ENCODE measurements at places on chromosomes 13 and 19.

DNA sequence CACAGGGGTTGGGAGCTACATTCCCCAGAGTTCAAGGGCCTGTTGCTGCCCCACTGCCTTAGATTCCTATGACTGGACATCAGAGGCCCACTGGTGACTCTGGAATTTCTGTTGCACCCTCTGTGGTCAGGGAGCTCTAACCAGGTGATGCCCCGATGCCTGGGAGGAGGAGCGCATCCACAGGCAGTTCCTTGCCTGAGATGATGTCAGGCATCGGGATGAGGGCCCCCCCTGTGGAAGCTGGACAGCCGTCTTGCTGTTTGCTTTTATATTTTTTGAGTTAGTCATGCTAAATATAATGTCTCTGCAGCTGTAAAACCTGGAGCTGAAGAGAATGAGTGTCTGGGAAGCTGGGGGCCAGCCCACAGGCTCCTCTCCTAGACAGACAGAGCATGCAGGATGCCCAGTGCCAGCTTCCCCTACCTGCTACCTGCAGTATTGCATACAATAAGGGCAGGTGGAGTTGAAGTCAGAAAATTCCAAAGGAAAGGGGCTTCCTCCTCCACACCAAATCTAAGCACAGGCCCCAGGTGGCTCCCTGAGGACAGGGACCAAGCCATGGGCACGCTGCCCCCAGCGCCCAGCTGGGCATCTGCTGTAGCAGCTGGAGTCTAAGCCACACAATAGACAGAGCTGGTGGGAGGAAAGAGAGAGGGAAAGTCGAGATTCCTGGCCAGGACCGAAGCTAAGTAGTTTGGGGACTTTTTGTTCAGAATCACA lies 16.2 kb downstream of the COL4A2 start:
- peak; percentile 98 for DNase-seq

DNA sequence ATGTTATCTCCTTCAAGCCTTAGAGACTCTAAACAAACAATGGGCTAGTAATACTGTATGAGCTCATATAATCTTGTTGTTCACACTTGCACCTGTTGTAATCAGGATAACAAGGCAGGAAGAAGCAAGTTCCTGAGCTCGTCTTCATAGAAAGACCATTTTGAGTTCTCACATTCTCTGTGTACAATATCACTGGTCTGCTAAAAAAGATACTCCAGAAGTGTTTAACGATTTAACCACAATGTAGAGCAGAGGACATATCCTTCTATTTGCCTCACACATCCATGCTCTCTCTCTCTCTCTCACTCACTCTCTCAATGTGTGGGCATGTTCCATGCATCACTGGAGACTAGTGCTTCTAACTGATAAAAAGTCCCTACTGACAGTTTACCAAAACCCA lies 122.9 kb downstream of the MIPEP start:
- no peak for DNase-seq

DNA sequence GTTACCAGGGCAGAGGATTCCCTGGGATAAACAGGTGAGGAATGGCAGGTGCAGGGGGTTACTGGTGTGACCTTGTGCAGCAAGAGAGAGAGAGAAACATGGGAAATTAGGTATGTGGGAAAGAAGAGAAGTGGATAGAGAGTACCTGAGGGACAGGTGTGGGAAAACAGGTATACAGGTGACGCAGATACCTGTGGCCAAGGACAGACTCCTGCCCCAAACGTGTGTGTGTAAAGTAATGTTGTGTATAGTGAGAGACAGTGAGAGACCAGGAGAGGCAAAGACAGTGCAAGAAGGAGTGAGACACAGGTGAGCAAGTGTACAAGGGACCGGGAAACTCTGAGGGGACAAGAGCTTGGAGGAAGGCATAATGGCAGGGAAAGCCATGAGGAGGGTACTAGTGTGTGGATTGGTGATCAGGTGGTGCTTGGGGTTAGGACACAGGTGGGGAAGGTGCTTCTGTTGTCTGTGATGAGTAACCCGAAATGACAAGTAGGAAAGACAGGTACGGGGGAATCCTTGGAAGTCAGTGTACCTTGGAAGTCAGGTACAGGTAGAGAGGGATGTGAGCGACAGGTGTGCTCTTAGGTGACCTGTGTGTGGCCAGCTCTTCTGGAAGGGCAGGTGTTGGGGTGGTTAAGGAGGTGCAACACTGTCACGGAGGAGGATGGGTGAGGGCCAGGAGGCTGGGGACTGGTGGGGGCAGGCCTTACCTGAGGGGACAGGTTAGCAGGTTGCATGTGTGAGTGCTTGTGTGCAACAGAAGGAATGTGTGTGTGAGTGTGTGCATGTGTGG lies 2.8 kb downstream of the ERFL start:
- DNase-seq, result no peak

GRCh38 chr13:25178070-25178469 lies 6.0 kb upstream of the AMER2 start:
- DNase-seq, result no peak

DNA sequence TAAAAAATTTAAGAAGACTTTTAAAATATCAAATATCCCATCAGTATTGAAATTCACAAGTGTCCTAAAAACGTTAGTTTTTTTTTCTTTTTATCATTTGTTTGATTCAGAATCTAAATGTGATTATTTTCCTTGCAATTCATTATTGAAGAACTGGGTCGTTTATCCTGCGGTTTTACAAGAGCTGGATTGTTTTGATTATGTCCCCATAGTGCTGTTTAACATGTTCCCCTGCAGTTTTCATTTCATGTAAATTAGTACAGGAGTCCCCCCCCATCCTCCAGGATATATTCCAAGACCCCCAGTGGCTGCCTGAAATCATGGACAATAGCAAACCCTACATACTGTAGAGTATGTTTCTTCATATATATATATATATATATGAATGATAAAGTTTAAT lies 105.7 kb downstream of the KCTD15 start:
- DNase-seq, result no peak

DNA sequence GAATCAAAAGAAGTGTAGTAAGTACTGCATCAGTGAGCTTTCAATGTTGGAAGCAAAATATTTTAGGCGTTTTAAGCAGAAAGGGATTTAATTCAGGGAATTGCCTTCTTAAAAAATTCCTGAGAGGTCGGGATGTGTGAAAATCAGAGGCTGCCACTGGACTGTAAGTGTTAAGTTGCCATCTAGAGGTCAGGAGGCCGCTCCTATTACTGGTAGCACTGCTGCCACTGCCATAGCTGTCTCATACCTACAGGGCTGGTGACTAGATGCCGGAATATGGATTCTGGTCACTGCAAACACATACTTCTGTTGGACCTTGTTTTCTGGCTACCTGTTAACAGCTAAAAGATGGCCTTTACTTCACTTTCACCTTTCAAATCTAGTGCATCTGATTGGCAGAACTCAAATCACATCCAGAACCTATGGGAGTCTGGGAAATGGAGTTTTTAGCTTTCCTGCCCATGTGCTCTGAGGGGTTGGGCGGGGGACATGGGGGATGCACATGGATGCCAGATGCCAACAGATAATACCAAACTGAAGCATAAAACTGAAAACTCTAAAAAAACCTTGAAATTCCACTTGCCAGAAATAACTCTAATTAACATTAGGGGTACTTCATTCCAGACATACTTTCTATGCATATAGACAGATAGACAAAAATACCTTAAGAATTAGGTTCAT lies 29.8 kb downstream of the DGKH start:
- DNase-seq, result no peak

DNA sequence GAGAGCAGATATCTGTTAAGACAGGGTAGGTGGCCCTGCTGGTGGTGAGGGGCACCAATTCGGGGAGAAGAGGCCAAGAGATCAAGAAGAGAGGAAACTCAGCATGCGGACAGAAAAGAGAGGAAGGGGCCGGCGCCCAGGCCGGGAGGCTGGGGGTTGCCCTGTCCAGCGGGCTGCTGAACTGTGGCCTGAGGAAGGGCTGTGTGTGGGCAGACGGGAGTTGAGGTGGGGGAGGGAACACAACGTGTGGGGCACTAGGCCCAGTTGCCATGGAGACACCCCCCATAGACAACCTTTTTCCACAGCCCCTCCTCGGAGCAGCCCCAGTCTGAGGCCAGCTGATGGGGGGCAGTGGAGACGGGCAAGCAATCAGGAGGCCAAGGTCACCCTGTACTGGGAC lies 2.5 kb upstream of the CACNG8 start:
- DNase-seq, result no peak

DNA sequence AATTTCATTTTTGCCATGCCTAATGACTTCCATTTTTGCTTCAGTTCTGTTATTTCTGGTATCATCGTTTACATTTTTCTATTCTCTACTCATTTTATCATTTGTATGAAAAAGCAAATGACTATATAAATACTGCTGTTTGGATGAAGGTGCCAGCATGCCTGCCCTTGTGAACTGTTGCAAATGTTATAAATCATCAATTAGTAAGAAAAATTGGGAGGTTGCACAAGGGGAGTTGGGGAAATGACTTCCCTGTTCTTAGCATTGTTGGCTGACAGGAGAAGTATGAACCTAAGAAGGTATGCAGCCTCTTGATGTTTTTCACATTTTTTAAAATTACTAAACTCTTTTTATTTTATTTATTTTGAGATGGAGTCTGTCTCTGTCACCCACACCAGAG lies 15.1 kb downstream of the SAFB start:
- no peak for DNase-seq

DNA sequence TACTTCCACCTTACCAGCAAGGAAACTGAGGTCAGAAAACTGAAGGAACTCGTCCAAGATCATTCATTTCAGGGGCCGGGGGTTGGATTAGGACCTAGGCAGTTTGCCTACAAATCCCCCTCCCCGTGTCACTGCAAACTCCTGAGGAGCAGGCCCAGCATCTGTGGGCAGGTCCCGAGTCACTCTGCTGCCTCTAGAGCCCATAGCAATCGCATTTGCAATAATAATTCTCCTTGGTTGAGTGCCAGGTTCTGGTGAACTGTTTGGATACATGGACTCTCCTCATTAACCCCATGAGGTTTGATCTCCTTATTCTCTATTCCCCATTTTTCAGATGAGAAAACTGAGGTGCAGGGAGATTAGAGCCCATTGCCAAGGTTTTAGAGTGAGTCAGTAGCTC lies 903 bp downstream of the PIN1 start:
- DNase-seq, result peak; percentile 17

GRCh38 chr19:51994048-51994644 lies 7.5 kb upstream of the ZNF350 start:
- DNase-seq, result no peak

GRCh38 chr13:47081246-47081645 lies 184.4 kb upstream of the HTR2A start:
- DNase-seq, result no peak

DNA sequence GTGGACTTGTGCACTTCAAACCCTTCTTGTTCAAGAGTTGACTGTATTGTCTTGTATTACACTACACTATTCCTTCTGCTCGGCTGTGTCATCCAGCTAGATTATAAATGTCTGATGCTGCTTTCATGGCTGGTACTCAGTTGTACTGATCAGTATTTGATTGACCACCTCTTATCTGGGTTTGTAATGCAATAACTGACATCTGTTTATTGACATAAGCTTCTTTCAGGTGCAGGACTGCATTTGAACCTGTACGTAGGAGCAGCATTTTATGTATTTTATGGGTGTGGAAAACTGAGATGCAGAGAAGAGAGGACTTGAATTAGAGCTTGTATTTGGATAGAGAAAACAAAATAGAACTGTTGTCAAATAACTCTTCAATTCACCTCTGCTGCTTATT lies 309.2 kb downstream of the FGF9 start:
- no peak for DNase-seq

GRCh38 chr19:5850743-5851293 lies 431 bp downstream of the FUT3 start:
- DNase-seq, result no peak

- no peak for DNase-seq
These were observed 949 bp downstream of the SERTAD1 start for GRCh38 chr19:40424637-40425449.

GRCh38 chr13:44110091-44110621 lies 230.5 kb downstream of the LACC1 start:
- DNase-seq, result peak; percentile 79

DNA sequence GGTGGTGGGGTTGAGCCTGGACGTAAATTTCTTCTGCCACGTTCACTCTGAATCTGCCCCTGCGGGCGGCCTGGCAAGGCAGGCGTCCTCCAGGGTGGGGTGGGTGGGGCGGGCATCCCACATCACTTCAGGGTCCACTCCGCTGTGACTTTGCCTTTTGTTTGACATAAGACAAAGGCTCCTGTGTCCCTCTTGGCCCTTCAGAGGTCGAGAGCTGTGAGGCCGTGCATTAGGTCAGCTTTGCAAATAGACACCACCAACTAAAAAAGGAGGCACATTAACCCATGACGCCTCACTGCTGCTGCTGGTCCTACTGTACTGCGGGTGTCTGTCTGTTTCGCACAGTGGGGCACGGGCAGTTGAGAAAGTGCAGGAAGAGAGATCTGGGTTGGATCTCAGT lies 10.5 kb upstream of the ZNF536 start:
- no peak for DNase-seq

- DNase-seq, result no peak
These were observed 4.7 kb downstream of the CCDC8 start for GRCh38 chr19:46408664-46409039.

- peak; percentile 13 for DNase-seq
These were observed 611.4 kb downstream of the PCDH9 start for GRCh38 chr13:66618702-66619101.

GRCh38 chr13:93899981-93900380 lies 579.5 kb downstream of the DCT start:
- no peak for DNase-seq

- no peak for DNase-seq
These were observed 14.8 kb downstream of the RB1 start for GRCh38 chr13:48318377-48318811.

DNA sequence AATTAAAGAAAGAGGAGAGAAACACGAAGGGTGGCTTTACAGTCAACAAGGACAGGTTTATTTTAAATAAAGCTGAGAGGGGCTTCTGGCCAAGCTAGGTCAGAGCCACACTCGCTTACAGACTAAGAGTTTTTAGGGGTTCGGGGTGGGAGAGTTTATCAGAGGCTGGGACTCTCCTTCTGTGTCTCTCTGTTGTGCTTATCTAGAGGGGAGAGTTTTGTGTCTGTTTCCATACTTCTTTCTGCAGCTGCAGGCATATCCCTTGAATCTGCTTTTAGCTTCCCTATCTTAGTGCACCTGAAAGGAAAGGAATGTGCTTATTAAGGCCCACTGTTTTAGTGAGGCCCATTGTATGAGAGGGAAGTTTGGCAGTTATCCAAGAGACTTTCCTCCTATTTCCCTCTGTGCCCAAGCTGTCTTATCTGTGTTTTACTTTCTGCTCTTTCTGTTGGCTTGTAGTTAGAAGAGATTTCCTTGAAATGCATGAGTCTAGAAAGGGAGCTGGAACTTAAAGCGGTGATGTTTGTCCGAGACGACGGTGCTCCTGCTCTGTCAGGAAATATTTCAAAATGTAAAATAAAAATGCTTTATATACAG lies 275.3 kb downstream of the KCTD12 start:
- DNase-seq, result no peak

- DNase-seq, result no peak
These were observed 1761.5 kb downstream of the PCDH9 start for GRCh38 chr13:65468628-65469027.
